Neural crest cell (in vitro differentiated cells): ENCODE measurements at places on chromosomes 12 and 14.

GRCh38 chr14:42185718-42186117 lies 579.0 kb downstream of the LRFN5 start:
- no peak for DNase-seq

GRCh38 chr12:90303771-90304170 lies 595.1 kb upstream of the ATP2B1 start:
- DNase-seq: no peak

DNA sequence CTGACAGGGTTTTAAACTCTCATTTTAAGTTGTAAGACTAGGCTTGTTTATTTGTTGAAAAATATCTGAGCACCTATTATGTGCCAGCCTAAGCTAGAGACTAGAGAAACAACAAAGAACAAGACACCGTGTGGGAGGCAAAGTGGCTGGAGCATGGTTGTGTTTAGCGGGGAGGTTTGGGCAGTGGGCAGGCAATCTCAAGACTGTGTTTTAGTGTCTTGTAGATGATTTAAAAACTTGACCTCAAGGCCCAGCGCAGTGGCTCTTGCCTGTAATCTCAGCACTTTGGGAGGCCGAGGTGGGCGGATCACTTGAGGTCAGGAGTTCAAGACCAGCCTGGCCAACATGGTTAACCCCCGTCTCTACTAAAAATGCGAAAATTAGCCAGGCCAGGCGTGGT lies 7.8 kb downstream of the RPL36AL start:
- DNase-seq: no peak

- DNase-seq: no peak
Measured at GRCh38 chr14:35366056-35366451, 38.5 kb downstream of the NFKBIA start.

- DNase-seq: peak; percentile 65
Measured at GRCh38 chr14:88554457-88555286, at the start of gene PTPN21. PTPN21 (minus strand) TSS chr14:88555007; CDS start chr14:88550417, 4,590 bp downstream.

GRCh38 chr12:119020406-119021360 lies 39.3 kb downstream of the SRRM4 start:
- DNase-seq: peak; percentile 50

DNA sequence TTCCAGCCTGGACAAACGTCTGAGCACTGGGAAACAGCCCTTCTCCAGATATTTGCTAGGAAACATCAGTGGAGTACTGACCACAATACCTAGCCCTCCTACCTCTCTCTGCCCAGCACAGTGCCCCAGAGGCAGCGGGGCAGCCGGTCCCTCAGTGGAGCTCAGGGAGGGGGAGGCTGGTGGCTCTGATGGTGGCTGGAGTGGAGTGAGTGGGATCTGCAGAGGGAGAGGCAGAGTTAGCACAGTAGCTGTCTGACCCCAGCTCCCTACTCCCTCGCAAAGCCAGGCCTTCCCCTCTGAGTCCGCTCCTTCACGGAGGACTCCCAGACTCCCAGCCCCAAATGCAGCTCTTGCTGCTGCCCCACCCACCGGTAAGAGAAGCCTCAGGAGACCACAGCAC lies 30.0 kb downstream of the NCKAP5L start:
- no peak for DNase-seq

DNA sequence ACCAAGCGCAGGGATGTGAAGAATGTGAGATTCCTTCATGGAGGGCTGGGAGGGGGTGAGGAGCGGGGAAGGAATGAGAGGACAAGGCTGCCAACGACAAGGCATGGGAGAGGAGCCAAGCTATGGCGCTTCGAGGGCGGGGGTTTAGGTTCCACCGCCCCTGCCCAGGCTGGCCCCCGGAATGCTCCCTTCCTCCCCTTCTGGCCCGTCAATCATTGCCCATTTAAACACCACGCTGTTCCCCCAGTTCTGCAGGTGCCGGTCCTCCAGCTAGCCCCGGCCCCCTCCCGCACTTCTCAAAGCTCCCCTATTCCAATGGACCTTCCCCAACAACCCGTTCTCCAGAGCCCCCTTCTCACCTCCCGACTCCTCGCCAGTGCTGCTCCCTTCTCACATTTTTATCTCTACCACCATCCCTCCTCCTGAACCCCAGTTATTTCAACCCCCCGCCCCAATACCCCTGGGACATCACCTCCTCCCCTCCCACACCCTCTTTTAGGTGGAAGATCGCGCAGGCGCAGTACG lies 428 bp downstream of the RNF41 start:
- peak; percentile 14 for DNase-seq

DNA sequence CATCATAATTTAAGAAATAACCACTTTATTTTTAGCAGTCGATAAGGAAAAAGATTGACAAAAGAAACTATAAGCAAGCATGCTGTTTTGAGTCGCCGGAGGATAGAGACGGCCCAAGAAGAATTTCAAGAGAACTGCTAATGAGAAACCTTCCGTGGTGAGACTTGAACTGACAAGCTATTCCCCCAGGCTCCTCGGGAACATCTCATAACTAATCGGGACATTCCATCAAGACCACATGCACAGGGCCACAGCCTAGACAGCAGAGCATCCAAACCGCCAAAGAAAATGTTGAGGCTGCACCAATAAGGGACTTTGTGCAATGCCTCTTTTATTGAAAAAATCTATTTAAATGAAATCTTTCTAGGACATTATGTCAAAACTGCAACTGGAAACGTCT lies 51.0 kb downstream of the YEATS4 start:
- DNase-seq: no peak

- no peak for DNase-seq
Measured at GRCh38 chr12:13127444-13127843, 24.0 kb upstream of the GSG1 start.

DNA sequence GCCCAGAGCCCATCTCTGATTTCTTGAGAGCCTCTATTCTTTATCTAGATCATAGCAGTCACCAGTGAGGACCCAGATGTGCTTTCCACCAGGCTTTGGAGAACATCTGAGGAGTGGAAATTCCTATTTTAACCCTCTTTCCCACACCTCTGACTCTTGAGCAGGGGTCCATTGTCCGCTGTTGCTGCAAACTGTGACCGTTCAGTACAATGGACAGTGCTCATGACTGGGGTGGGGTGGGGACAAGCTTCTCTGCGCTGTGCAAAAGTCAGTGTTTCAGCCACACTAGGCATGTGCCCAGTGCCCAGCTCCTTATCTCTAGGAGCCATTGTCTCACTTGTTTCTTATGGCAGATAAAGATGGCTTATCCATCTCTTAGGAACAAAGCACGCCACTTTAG lies 16.9 kb upstream of the KRT7 start:
- DNase-seq: no peak

GRCh38 chr14:61643555-61643954 lies 51.8 kb upstream of the HIF1A start:
- DNase-seq: no peak

GRCh38 chr12:6430124-6430989 lies 14.4 kb upstream of the CD27 start:
- no peak for DNase-seq
